ENCODE measurements at places on chromosomes 2 and 18.

DNA sequence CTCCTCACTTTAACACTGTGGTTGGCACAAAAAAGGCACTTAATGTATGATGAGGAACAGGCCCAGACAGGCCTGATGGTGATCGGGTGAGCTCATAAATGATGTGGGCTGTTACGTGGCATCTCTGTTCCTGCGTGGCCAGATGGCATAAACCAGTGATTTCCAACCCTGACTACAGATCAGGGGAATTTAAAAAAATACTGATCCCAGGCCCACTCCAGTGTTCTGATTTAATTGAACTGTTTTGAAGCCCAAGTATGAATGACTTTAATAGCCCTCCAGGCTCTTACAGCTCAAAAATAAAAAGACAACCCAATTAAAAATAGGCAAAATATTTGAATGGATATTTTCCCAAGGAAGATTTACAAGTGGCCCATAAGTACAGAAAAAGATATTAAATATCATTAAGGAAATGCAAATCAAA, 48.2 kb downstream of the LIPG start:
- no peak overlapping the region for H3K4me3 ChIP-seq
- no peak for DNase-seq
- H3K4me1 ChIP-seq: no peaks in the 10 kb centered on the region

GRCh38 chr2:241935314-241935713, 65.8 kb downstream of the RTP5 start:
- H3K4me1 ChIP-seq: no peaks in the 10 kb centered on the region
- H3K36me3 ChIP-seq: no peaks in the 10 kb centered on the region
- H3K4me3 ChIP-seq: no peak overlapping the region

DNA sequence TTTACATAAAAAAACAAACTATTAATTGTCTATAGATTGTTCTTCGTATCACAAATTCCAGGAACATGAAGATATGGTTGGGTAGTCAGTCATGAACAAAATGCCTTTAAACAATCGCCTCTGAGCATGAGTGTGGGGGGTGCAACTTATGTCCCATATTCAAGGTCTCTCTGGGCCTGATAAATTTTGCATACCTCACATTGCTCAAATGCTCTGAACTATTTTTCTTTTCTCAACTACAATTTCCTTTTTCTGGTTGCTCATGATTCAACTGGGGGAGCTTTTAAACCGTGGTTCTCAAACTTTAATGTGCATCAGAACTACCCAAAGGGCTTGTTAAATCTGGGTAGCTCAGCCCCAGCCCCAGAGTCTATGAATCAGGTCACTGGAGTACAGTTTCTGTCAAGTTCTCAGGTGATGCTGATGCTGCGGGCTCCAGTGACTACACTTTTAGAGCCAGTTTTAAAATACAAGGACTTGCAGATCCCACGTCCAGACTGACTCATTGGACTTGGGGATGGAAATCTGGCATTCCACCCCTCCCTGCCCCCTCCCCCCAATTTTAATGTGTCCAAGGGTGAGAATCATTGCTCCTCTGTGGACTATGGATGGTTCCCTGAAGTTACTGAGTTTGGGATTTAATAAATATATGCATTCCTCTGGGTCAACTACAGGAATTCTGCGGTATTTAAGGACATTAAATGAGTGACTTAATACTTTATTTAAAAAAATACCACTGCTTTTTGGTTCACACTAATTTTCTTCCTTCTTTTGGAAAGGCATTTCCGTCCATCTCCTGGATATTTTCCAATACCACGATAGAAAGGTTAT, 1.5 kb upstream of the GPD2 start:
- peaks cover 41% of the 10 kb centered on the region for H3K4me1 ChIP-seq
- H3K4me3 ChIP-seq: peak overlapping the region; percentile 53
- DNase-seq: no peak
- H3K27ac ChIP-seq: no peak overlapping the region
- no peaks in the 10 kb centered on the region for H3K27me3 ChIP-seq

- peaks cover 2% of the 10 kb centered on the region for H3K4me1 ChIP-seq
- no peaks in the 10 kb centered on the region for H3K36me3 ChIP-seq
- no peak overlapping the region for H3K4me3 ChIP-seq
- H3K27ac ChIP-seq: no peak overlapping the region
- no peak for DNase-seq
- H3K27me3 ChIP-seq: no peaks in the 10 kb centered on the region
These were observed 47.1 kb downstream of the HS1BP3 start for GRCh38 chr2:20603791-20604190.

- no peak for DNase-seq
- peaks cover 15% of the 10 kb centered on the region for H3K36me3 ChIP-seq
- H3K4me3 ChIP-seq: no peak overlapping the region
- no peaks in the 10 kb centered on the region for H3K27me3 ChIP-seq
These were observed 19.1 kb downstream of the BCL2L11 start for GRCh38 chr2:111139637-111140317.

DNA sequence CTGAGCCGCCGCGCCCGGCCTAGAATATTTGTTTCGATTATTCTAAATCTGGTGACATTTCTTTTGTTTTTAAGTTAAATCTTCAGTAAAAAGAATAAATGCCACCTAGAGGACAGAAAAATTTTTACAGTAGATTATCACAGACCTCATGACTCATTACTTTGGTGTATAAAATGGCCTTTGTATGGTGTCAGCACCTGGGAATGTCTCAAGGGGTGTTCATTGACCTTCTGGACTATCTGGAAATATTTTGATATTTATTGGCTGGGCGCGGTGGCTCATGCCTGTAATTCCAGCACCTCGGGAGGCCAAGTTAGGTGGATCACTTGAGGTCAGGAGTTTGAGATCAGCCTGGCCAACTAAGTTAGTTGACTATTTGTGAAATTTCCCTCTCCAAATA, 30.3 kb upstream of the SLC30A6 start:
- H3K36me3 ChIP-seq: peaks cover 9% of the 10 kb centered on the region
- no peaks in the 10 kb centered on the region for H3K27me3 ChIP-seq
- DNase-seq: no peak

GRCh38 chr2:15588329-15588919, 3.2 kb upstream of the DDX1 start:
- peaks cover 6% of the 10 kb centered on the region for H3K27me3 ChIP-seq
- H3K4me1 ChIP-seq: peaks cover 14% of the 10 kb centered on the region
- DNase-seq: no peak
- no peak overlapping the region for H3K4me3 ChIP-seq
- H3K27ac ChIP-seq: no peak overlapping the region

DNA sequence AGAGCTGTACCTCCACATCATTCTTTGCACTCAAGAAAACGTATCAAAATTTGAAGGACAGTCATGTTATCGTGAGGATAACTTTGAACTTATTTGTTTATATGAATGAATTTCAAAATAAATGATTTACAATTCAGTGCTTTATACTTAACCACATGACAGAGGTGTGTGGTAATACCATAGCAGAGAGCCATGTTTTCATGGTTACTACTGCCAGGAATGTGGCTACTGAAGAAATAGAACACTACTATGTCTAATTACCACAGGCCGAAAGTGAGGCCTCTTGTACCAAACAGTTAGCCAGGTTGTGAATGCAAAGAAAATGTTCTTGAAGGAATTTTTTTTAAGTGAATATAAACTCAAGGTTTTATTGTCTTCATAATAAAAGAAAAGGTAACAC, 49.2 kb downstream of the AAK1 start:
- peaks cover 56% of the 10 kb centered on the region for H3K4me1 ChIP-seq
- H3K27me3 ChIP-seq: no peaks in the 10 kb centered on the region
- no peak overlapping the region for H3K27ac ChIP-seq
- H3K36me3 ChIP-seq: no peaks in the 10 kb centered on the region

DNA sequence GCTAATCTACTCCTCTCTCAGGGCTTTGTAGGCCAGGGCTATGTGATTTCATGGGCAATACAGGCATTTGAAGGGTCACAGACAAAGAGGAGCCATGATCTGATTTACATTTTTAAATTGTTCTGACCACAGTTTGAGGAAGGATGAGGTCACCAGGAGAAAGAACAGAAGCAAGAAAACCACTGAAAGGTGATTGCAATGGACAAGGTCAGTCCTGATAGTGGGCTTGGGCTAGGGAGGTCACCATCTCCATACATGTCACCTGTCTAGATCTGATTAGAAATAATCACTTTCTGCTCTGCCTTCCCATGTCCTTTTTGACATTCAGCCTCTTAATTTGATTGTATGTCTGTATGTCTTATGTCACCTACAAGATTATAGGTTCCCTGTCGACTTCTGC, 248.9 kb upstream of the CWC22 start:
- no peak for DNase-seq
- no peak overlapping the region for H3K27ac ChIP-seq
- no peaks in the 10 kb centered on the region for H3K4me1 ChIP-seq
- no peaks in the 10 kb centered on the region for H3K36me3 ChIP-seq
- H3K27me3 ChIP-seq: no peaks in the 10 kb centered on the region

- no peak within 1 kb of the TSS for H3K4me3 ChIP-seq
- DNase-seq: no peak
- no peak within 1 kb of the TSS for H3K27ac ChIP-seq
- no peaks in the 10 kb centered on the region for H3K27me3 ChIP-seq
- H3K4me1 ChIP-seq: no peaks in the 10 kb centered on the region
These were observed at the start of gene RBM44 for GRCh38 chr2:237798236-237799059. Gene RBM44 (plus strand): TSS chr2:237798779. CDS start chr2:237813610, 14,831 bp downstream.

DNA sequence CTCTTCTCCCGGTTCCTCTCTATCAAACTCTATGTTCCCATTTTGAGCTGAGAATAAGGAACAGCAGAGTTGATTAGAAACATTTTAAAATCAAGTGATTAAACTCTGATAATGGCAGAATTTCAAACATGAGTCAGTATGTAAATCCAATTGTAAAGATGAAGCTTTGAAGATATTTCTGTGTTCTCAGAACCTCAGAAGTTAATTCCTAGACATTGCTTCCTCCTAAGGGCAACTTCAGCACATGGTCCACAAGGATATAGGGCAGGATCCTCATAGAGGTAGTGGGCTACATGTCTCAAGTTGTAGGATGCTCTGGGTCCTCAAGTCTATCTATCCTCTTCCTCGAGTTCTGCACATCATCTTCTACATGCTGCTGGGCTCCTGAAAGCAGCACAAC, 46.3 kb downstream of the QPCT start:
- no peaks in the 10 kb centered on the region for H3K27me3 ChIP-seq
- no peak overlapping the region for H3K27ac ChIP-seq
- H3K4me3 ChIP-seq: no peak overlapping the region

- H3K27me3 ChIP-seq: no peaks in the 10 kb centered on the region
- no peaks in the 10 kb centered on the region for H3K36me3 ChIP-seq
- DNase-seq: no peak
- H3K4me1 ChIP-seq: peaks cover 36% of the 10 kb centered on the region
- H3K27ac ChIP-seq: peak overlapping the region; percentile 89
- peak overlapping the region; percentile 94 for H3K4me3 ChIP-seq
These were observed 669 bp upstream of the PIKFYVE start for GRCh38 chr2:208265371-208265800.

DNA sequence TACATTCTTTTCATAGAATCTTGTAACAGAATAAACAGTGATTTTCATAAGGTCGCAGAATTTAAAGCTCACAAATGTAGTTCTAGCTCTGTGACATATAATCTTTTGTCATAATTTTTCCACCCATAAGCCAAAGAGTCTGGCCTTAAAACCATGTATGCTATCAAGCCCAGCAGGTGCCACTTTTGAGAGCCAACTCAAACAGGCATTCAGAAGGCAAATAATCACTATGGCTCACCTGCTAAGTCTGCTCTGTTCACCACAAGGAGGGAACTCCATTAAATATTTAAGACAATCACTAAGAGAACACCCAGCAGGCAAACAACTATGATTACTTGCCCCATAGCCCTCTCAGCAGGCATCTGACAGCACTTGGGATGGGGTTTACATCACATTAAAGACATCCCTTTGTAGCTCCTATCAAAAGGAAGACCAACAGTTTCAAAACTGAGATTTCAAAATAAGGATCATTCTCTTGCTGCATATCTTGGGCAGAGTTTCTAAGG, 241.6 kb downstream of the PDE11A start:
- H3K4me3 ChIP-seq: no peak overlapping the region
- peaks cover 11% of the 10 kb centered on the region for H3K27me3 ChIP-seq
- no peak overlapping the region for H3K27ac ChIP-seq
- no peaks in the 10 kb centered on the region for H3K4me1 ChIP-seq
- H3K36me3 ChIP-seq: no peaks in the 10 kb centered on the region

GRCh38 chr2:204657024-204657423, 111.7 kb downstream of the PARD3B start:
- H3K36me3 ChIP-seq: peaks cover 5% of the 10 kb centered on the region
- no peak overlapping the region for H3K27ac ChIP-seq
- H3K4me3 ChIP-seq: no peak overlapping the region

GRCh38 chr2:127094509-127095366, 12.2 kb downstream of the BIN1 start:
- H3K27ac ChIP-seq: no peak overlapping the region
- no peak for DNase-seq
- H3K4me3 ChIP-seq: no peak overlapping the region
- H3K27me3 ChIP-seq: no peaks in the 10 kb centered on the region

GRCh38 chr18:74316257-74317170, 875 bp downstream of the C18orf63 start:
- H3K27ac ChIP-seq: no peak overlapping the region
- no peaks in the 10 kb centered on the region for H3K4me1 ChIP-seq
- DNase-seq: no peak
- no peak overlapping the region for H3K4me3 ChIP-seq

DNA sequence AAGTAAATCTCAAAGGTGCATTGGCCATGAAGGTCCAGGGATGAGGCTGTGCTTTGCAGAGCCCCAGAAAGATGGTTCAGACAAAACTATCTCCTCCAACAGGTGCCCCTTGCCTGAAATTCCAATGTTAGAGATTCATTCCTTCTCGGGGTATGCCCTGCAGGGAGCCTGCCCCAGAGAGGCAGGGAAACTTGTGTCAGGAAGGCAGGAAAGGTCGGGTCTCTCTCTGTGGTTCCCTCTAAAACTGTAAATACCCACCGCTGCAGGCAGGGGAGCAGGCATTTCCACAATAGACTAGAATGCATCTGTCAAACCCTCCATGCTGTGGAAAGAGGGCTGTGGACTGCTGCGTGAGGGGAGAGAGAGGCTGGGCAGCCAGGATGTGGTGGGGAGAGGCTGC, 207.8 kb upstream of the SMAD2 start:
- no peak overlapping the region for H3K4me3 ChIP-seq
- H3K4me1 ChIP-seq: no peaks in the 10 kb centered on the region
- DNase-seq: no peak
- peaks cover 43% of the 10 kb centered on the region for H3K27me3 ChIP-seq
- H3K27ac ChIP-seq: no peak overlapping the region

DNA sequence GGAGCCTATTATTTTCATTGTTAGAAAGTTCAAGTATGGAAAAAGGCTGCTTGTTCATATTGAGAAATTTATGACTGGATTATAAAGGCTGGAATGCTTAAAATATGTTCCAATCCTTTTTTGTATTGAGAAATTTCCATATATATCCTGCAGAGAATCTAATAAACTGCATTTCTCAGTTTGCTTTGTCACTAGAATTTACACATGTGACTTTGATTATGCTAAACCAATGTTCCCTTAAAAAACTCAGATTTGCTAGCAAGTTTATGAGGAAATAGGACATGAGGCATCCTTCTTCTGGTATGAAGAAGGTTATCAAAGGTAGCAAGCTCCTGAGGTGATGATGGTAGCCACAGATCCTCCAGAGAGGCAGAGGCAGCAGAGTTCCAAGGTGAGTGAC, 29.2 kb upstream of the DSEL start:
- H3K4me3 ChIP-seq: no peak overlapping the region
- no peaks in the 10 kb centered on the region for H3K36me3 ChIP-seq
- H3K27ac ChIP-seq: no peak overlapping the region
- DNase-seq: no peak

All from natural killer cell treated with Interleukin-12 subunit alpha and Interleukin-12 subunit beta and Interleukin-15 and Interleukin-18, amount 100 ng/mL, for 72 hours (primary cell).